ENCODE measurements at places on chromosomes 1 and 21. TPM values are rescaled to one million over a fixed set of nuclear protein-coding genes. Genes with fewer than 3 reads are reported as not detected.

The RXFP4 gene
- total RNA-seq: not detected

The OBSCN gene
- 4.9 TPM for total RNA-seq

The DYNLT4 gene
- total RNA-seq: 0.20 TPM

The FMOD gene
- not detected for total RNA-seq

The SMCP gene
- not detected for total RNA-seq

The LELP1 gene
- total RNA-seq: not detected

The RAB7B gene
- total RNA-seq: 1.7 TPM

The NFASC gene
- total RNA-seq: 1.5 TPM

The PFKFB2 gene
- total RNA-seq: 5.7 TPM

The KRTAP12-2 gene
- total RNA-seq: not detected

The C4BPA gene
- 0.52 TPM for total RNA-seq

The CD58 gene
- 23.2 TPM for total RNA-seq

The GPR153 gene
- total RNA-seq: 3.4 TPM

The GNL2 gene
- total RNA-seq: 51.4 TPM

The PGD gene
- 1,087 TPM for total RNA-seq

The TMCO4 gene
- 7.4 TPM for total RNA-seq

The ACTL8 gene
- total RNA-seq: 1.0 TPM

The CFAP298 gene
- total RNA-seq: 31.6 TPM

The RERE gene
- total RNA-seq: 24.8 TPM

The ADAMTSL4 gene
- total RNA-seq: 6.8 TPM

The CFAP45 gene
- total RNA-seq: 0.94 TPM

The BNIPL gene
- 0.06 TPM for total RNA-seq

The RIMS3 gene
- total RNA-seq: 1.1 TPM

The MLLT11 gene
- 16.1 TPM for total RNA-seq

The PLA2G2F gene
- not detected for total RNA-seq

The TXNDC12 gene
- 41.4 TPM for total RNA-seq

The LCE1A gene
- total RNA-seq: not detected

The VWA5B1 gene
- not detected for total RNA-seq

The COG2 gene
- total RNA-seq: 20.9 TPM

The DIO1 gene
- not detected for total RNA-seq

The CRYBG2 gene
- 1.3 TPM for total RNA-seq

The DISP3 gene
- 0.17 TPM for total RNA-seq

The MPZ gene
- 0.43 TPM for total RNA-seq

The AVPR1B gene
- not detected for total RNA-seq

The DRAXIN gene
- 0.06 TPM for total RNA-seq

The CGN gene
- total RNA-seq: 1.8 TPM

The DCDC2B gene
- not detected for total RNA-seq

The NBPF19 gene
- total RNA-seq: 5.8 TPM

The GJA9 gene
- not detected for total RNA-seq

The FAM43B gene
- total RNA-seq: 5.2 TPM
